Vein endothelial cell (primary cell): ENCODE measurements at places on chromosomes 16 and 17. TPM values are rescaled to one million over a fixed set of nuclear protein-coding genes. Genes with fewer than 3 reads are reported as not detected.

ITGB4 gene
- total RNA-seq: 6.1 and 50.0 TPM in 2 replicates

MT1H gene
- not detected in 2 replicates for total RNA-seq

MRPL12 gene
- total RNA-seq: 23.8 and 26.1 TPM in 2 replicates

C17orf67 gene
- total RNA-seq: 1.6 and 2.0 TPM in 2 replicates

CHST6 gene
- 0.65 and 1.1 TPM in 2 replicates for total RNA-seq

TEX14 gene
- under 0.01 TPM in 2 replicates for total RNA-seq

RGS11 gene
- total RNA-seq: 1.7 and 2.9 TPM in 2 replicates

MT4 gene
- not detected in 2 replicates for total RNA-seq

BMERB1 gene
- total RNA-seq: 20.3 and 25.7 TPM in 2 replicates

CD79B gene
- total RNA-seq: 0.33 and 1.1 TPM in 2 replicates
